ENCODE measurements at places on chromosomes 4 and X. TPM values are rescaled to one million over a fixed set of nuclear protein-coding genes. Genes with fewer than 3 reads are reported as not detected.
A peak's percentile ranks its signal among the peaks of the same experiment; 100 is the strongest.

Gene THAP9
- polyA plus RNA-seq, result 5.5 TPM

GRCh38 chr4:152392079-152392478, 143.8 kb downstream of the FBXW7 start:
- no peak for DNase-seq

Gene STOX2
- not detected for polyA plus RNA-seq

GRCh38 chrX:127177966-127178365, 358.4 kb downstream of the PRR32 start:
- DNase-seq, result no peak

Gene GDPD2
- polyA plus RNA-seq, result not detected

- DNase-seq, result no peak
Measured at GRCh38 chr4:132071815-132072214, 1077.3 kb upstream of the PCDH10 start.

DNA sequence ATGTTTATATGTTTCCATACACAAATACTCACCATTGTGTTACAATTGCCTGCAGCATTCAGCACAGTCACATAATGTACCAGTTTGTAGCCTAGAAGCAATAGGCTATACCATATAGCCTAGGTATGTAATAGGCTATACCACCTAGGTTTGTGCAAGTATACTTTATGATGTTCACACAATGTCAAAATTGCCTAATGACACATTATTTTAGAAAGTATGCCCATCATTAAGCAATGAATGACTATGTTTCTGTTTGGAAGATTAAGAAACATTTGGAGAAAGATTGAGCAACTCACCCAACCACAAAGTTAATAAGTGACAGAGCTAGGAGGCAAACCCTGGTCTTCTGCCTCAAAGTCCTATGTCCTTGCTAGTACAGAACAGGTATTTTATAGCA, 96.8 kb upstream of the GRIA3 start:
- DNase-seq, result no peak

Gene ELF4
- 8.7 TPM for polyA plus RNA-seq

GRCh38 chr4:128879283-128879682, 69.8 kb downstream of the JADE1 start:
- DNase-seq, result no peak

Gene CYSLTR1
- polyA plus RNA-seq, result 48.7 TPM

DNA sequence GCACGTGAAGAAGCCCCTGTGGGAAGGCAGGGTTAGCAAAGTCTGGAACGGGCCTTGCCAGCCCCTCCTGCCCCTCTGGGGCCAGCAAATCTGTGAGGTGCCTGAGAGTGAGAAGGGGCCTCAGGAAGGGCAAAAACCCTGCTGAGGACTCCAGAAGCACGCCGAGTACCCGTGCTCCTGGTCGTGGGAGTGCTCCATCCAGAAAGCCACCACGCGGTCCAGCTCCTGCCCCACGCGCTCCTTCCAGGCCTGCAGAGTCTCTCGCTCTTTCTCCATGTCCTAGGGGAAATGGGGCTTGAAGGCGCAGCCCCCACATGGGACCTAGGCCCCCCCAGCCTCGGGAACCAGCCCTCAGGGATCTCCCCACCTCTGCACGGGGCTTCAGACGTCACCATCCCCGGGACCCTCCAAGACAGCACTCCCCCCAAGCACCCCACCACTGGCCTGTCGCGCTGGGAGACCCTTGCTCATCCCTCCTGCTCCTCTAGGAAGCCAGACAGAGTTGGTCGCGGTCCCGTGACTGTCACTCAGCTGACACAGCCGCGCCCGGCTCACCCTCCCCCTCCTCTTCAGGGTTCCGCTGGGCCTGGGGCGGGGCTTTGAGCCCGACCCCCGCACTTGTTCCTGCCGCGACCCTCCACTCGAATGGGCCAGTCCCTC, at the start of gene RENBP:
TSS of gene RENBP (minus strand) at position 504 of the 660 bp plus-strand sequence. CDS start at position 471, 33 bp downstream.
- peak; percentile 47 for DNase-seq

- no peak for DNase-seq
Measured at GRCh38 chr4:38600575-38600974, 63.4 kb upstream of the KLF3 start.

DNA sequence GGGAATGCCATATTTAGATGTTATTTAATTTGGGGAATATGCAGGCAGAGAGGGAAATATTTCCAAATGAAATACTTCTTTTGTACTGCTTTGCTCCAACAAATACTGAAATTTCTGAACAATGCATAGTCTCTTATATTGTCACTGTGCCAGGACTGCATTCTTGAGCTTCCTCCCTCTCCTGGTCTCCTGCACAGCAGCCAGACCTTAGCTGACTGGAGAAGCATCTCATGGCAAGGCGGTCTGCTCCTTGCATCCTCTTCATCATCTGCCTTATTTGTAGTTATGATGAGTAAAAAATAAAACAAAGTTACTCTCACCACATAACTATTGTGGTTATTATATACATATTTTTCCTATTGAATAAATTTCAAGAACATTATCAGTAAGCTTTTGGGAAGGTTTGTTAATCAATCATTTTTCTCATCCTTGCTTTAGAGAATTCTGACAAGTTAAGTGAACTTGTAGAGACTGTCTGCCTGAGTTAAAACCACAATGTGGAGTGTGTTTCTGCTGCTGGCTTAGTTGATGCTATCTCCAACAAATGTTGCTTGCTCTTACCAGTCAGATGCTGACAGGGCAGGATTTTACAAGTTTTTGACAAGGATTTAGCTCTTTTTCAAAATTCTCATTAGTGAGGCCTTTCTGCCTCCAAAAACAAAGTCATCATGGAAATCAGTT, 153.6 kb downstream of the SOWAHB start:
- DNase-seq, result no peak

GRCh38 chr4:2511645-2512131, 24.8 kb upstream of the FAM193A start:
- DNase-seq, result no peak

Gene GJB1
- polyA plus RNA-seq, result not detected

Gene USP17L20
- not detected for polyA plus RNA-seq

GRCh38 chr4:157983300-157983699, 189.5 kb downstream of the GASK1B start:
- DNase-seq, result no peak

- no peak for DNase-seq
Measured at GRCh38 chr4:82599336-82599735, 37.5 kb upstream of the TMEM150C start.

DNA sequence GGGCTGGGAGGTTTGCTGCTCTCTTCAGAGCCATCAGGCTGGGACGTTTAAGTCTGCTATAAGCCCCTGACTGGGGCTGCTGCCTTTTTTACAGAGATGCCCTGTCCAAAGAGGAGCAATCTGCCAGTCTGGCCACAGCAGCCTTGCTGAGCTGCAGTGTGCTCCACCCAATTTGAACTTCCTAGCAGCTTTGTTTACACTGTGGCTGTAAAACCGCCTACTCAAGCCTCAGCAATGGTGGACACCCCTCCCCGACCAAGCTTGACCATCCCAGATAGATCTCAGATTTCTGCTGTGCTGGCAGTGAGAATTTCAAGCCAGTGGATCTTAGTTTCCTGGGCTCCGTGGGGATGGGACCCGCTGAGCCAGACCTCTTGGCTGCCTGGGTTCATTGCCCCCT, 40.7 kb downstream of the SPATA18 start:
- DNase-seq, result no peak

DNA sequence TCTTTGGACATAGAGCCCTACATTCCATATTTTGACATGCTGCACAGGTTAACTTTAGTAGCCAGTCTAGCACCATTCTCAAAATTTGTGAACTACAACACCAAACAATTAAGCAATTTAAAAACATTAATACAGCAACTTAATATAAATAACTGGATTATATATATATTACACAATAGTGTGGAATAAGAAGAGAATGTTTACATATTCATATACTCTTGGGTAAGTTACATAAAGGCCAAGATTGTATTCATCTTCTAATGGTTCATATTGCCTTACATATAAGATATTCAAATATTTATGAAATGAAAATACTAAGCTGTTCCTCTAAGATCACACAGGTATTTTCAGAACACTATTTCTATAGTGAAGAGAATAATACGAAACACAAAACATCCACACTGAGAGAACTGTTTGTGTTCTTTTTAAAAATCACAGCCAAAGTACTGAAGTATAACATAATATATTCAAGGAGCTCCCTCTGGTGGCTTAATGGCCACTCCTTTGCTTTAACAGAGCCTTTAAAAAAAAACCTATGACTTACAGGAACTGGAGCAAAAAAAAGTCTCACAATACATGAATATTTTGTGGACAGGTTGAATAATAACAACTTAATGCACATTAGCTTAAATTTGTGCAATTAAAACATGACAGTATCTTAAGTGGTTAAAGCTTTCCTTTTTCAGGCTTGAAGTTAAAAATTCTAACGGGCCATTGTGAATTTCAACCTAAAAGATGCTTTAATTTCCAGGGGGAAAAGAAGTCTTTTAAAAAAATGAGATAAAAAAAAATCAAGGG, 46.2 kb downstream of the NEK1 start:
- peak; percentile 37 for DNase-seq

Gene ELK1
- 21.1 TPM for polyA plus RNA-seq

Gene STPG2
- not detected for polyA plus RNA-seq

- no peak for DNase-seq
Measured at GRCh38 chr4:182111586-182111985, 131.6 kb upstream of the TENM3 start.

DNA sequence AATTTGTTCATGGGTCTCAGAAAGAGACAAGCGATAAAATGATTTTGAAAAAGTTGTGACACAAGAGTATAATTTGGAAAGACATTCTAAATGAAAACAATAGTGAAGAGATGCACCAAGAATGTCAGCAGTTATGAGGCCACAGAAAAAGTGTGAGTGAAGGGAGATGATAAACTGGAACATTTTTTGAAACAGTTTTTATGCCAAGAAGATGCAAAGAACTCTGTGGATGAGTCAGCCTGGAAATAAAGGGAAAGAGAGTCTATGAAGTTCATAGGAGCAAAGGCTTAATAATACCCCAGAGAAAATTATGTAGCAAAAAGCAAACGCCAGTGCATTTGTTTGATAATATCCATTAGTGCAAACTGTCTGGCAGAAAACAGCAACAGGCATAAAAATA, 188.4 kb upstream of the TBC1D9 start:
- DNase-seq, result no peak

DNA sequence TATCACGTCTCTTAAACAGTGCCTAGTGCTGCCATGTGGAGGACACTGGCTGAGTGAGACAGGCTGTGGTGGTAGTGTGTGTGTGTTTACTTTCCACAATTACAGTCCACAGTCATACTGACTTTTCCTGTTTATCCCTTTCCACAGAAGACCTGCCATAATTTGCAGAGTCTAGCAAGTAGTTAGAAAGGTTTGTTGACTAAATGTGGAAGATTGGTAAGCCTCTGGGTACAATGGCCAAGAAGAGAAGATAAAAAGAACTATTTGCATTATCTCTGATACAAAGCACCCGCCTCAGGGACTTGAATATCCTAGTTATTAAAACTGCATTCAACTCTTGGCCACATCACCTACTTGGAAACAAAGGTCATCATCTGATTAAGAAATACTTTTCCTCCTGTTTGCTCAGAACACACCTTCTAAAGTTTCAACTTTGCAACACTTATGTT, 89.1 kb downstream of the FAM13A start:
- no peak for DNase-seq

GRCh38 chrX:71081330-71082123, 13.4 kb upstream of the SNX12 start:
- no peak for DNase-seq

GRCh38 chrX:123486297-123486696, 246.6 kb downstream of the THOC2 start:
- no peak for DNase-seq

GRCh38 chr4:153661215-153661822, 22.8 kb upstream of the TLR2 start:
- DNase-seq, result no peak

Gene CTSO
- 55.3 TPM for polyA plus RNA-seq

Gene SCML2
- polyA plus RNA-seq, result 0.78 TPM

Gene BOD1L1
- polyA plus RNA-seq, result 4.6 TPM

Gene RENBP
- 3.8 TPM for polyA plus RNA-seq

GRCh38 chr4:39568805-39569204, 41.6 kb upstream of the UGDH start:
- peak; percentile 4 for DNase-seq

DNA sequence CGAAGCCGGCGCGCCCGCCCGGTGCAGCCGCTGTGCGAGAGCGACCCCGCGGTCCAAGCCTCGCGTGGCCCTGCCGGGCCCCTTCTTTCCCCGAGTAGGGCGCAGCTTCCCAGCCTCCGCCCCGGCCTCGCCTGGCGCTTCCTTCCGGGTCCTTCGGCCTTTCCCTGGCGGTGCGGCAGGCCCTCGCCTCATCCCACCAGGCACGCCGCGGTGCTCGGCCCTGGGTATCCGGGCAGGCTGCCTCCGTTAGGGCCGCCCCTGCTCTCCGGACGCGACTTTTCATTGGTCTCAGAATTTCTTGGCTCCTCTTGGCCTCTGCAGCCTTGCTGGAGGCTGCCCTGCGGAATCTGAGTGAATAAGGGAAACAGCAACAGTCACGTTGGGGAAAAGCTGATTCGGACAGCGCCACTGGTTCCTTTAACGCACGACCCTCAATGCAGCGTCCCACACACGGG, 429 bp downstream of the UVSSA start:
- no peak for DNase-seq

DNA sequence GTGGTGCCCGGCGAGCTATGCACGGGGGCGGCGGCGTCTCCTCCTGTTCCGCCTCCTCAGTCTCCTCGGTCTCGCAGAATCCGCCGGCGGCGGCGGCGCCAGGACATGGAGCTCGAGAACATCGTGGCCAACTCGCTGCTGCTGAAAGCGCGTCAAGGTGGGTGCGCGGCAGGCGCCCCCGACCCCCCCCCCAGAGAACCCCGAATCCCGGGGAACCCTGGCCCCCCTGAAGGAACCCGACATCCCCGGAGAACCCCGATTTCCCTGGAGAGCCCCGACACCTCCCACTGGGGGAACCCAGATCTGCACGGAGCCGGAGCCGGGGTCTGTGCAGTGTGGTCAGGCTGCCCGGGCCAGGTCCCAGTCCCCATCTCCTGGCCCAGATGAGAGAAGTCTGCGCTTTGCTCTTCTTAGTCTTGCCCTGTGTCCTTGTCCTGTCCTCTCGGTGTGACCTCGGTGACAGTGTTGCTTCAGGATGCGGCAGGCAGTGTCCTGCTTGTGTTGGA, 648 bp downstream of the GRK4 start:
- peak; percentile 14 for DNase-seq

GRCh38 chr4:85769009-85769408, 294.1 kb downstream of the ARHGAP24 start:
- no peak for DNase-seq

All from naive B cell (primary cell).